AG20443 (cell line): ENCODE measurements at places on chromosomes 7 and 10.
A peak's percentile ranks its signal among the peaks of the same experiment; 100 is the strongest.

GRCh38 chr10:98403812-98404504 is 11.0 kb downstream of the PYROXD2 start:
- DNase-seq, result peak; percentile 40

DNA sequence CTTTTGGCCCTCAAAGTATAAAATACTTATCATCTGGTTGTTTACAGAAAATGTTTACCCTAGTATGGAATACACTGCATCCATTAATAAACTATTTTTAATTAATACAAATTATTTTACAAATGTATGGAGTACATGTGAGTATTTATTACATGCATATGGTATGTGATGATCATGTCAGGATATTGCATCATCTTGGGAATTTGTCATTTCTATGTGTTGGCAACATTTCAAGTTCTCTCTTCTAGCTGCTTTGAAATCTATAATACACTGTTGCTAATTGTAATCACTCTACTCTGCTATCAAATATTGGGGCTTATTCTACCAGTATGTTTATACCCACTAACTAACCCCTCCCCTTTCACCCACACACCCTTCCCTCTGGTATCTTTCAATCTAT is 103.9 kb upstream of the THSD7A start:
- no peak for DNase-seq

- peak; percentile 72 for DNase-seq
These were observed at the start of gene GATA3 for GRCh38 chr10:8054494-8055407. GATA3 (plus strand) TSS chr10:8054688; CDS start chr10:8055656, 968 bp downstream.

DNA sequence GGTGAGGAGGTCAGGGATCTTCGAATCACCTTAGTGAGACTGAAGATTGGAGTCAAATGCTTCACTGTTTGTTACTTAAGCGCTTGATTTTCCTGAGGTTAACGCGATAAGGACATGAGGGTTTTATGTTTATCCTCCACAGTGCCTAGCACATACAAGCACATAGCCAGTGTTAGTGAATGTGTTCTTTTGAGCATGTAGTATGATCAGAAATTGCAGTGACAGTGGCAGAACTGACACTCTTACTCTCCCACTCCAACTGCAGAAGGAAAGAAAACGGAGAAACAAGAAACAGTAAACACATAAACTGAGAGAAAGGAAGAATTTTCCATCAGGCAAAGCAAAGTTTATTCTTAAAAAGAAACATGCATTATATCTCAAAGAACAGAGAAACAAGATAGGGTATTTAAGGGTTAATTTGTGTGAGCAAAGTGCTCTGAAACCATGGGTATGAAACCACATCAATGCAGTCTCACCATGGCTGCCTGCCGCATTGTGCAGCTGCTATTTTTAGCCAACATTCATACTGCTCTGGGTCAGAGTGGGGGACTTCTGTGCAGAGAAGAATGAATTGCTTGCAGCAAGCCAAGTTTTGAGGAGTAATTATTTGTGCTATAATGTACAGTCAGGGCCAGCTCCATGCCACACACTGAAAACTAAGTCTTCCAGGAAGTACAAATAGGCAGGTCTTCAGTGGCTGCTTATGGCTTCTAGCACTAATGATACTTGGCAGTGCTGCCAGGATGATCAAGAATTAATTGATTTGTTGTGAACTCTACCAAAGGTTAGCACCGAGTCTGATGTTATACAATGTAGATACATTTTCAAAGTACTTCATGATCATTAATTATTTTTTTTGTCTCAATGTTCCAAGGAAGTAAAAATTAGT is 152.0 kb downstream of the MACC1 start:
- peak; percentile 72 for DNase-seq

DNA sequence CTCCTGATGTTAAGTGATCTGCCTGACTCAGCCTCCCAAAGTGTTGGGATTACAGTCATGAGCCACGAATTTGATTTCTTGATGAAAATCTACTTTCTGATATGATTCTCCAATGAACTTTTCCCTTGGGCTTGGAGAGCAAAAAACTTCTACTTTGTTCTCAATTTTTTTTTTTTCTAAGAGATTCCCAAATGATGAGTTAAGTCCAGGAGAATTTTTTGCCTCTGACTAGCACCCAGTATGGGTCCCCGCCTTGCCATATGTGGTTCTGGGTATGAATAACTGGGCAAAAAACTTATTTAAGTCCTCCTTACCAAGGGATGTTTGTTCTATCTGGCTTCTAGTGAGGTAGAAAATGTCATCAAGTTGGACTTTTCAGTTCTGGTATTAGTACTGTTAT is 147.9 kb upstream of the LYZL1 start:
- peak; percentile 83 for DNase-seq

- no peak for DNase-seq
These were observed 259.3 kb downstream of the GLI3 start for GRCh38 chr7:41977661-41978060.
